ENCODE measurements at places on chromosomes 3 and 15.

DNA sequence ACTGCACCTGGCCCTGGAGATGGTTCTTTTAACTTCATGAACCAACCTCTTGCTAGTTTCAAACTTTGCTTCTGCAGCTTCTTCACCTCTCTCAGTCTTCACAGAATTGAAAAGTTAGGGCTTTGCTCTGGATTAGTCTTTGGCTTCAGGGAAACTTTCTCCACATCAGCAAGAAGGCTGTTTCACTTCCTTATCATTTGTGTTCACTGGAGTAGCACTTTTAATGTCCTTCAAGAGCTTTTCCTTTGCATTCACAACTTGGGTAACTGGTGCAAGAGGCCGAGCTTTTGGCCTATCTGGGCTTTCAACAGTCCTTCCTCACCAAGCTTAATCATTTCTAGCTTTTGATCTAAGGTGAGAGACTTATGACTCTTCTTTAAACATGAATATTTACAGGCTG is 15.7 kb upstream of the TM2D3 start:
- no peak for DNase-seq

DNA sequence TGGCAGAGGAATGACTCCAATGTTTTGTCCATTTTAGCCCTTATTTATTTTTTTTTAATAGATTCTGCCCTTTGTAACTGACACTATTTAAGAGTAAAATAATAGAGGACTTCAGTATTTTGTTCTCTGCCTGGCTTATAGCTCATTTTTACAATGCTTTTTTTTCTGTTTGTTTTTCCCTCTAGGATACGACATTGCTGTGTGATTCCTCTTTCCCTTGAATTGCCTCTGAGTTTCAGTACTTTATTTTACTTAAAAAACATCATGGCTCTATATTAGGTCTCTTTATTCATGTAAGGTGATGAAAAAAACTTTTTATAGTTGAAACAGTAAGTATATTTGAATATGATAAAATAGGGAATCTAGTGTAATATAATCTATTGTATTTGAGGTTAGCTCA is 179.1 kb downstream of the PTPRG start:
- DNase-seq: no peak

DNA sequence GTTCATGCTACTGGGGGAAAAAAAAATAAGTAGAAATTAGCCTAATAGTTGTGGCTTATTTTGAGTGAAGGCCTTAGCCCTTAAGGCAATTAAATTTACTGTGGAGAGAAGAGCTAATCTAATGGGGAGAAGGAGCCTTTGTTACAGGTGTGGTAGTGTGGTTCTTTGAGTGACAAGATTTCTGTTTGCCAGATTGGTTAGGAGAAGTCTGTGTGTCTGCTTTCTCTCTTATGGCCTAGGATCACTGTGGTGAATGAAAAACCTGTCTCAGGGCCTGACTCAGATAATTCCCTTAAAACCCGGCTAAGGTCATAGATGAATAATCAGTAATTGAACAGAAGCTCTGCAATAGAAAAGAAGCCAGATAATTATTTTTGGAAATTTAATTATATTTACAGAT is 27.0 kb downstream of the OPA1 start:
- no peak for DNase-seq

DNA sequence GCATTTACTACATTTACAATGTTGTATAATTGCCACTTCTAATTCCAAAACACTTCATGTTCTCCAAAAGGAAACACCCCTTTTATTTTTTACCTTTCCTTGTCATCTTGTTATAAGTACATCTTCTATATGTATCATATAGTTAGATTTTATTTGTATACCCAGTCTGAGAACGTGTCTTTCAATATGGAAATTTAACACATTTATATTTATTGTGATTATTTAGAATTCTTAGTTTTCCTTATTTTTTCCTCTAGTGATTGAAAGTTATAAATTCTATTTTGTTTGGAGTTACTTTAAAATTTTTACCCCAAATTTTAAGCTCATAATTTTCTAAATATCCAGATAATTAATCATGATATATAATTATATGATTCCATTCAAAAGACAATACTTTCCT is 15.8 kb downstream of the CMTM8 start:
- DNase-seq: no peak

- DNase-seq: no peak
Measured at GRCh38 chr15:100737214-100737613, 134.8 kb downstream of the ASB7 start.
